ENCODE measurements at places on chromosomes 1 and 21.

GRCh38 chr1:49523764-49524163 lies 500.0 kb downstream of the AGBL4 start:
- no peak for DNase-seq

- DNase-seq, result no peak
Observed at GRCh38 chr1:3054474-3054873, 14.5 kb upstream of the PRDM16 start.

- no peak for DNase-seq
Observed at GRCh38 chr1:84267476-84267875, 34.0 kb upstream of the SAMD13 start.

DNA sequence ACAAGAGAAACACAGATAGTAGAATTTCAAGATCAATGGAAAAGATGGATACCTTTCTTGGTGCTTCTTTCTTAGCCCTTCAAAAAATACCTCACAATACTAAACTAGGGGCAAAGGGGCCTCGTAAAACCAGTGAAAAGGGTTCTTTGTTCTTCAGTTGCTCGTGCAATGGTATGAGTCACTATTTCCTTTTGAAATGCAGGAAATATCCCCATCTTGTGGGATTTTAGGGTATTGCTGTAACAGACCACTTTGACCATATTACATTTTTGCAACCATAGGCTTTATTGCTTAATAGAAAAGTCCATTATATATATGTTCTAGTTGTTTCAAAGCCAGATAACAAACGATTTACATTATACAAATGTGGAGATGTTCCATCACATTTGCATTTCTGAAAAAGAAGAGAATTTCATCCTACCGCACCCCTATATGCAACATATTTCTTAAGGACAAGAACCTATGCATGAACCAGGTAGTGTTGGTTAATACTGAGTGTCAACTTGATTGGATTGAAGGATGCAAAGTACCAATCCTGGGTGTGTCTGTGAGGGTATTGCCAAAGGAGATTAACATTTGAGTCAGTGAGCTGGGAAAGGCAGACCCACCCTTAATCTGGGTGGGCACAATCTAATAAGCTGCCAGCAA lies 88.6 kb upstream of the PKN2 start:
- peak; percentile 44 for DNase-seq

GRCh38 chr21:28516991-28517592 lies 475.6 kb downstream of the LTN1 start:
- peak; percentile 68 for DNase-seq

DNA sequence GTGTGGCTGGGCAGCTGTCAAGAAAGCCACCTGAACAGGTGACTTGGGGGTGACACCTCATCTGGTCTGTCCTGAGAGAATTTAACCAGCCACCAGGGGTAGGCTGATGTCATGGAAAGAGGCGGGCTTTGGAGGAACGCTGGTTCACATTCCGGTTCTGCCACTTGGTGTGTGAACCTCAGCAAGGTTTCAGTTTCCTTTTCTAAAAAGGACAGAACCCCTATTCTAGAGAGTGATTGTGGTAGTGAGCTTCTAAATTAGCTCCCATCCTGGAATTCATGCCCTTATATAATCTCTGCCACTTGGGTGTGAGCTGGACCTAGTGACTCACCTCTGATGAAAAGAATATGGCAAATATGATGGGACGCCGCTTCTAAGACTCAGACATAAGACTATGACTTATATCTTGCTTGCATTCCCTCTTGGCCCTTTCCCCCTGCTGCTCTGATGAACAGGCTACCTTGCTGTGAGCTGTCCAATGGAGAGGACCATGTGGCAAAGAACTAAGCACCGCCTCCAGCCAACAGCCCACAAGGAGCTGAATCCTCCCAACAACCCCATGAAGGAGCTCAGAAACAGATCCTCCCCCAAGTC lies 332.1 kb downstream of the RRAGC start:
- DNase-seq, result peak; percentile 50

DNA sequence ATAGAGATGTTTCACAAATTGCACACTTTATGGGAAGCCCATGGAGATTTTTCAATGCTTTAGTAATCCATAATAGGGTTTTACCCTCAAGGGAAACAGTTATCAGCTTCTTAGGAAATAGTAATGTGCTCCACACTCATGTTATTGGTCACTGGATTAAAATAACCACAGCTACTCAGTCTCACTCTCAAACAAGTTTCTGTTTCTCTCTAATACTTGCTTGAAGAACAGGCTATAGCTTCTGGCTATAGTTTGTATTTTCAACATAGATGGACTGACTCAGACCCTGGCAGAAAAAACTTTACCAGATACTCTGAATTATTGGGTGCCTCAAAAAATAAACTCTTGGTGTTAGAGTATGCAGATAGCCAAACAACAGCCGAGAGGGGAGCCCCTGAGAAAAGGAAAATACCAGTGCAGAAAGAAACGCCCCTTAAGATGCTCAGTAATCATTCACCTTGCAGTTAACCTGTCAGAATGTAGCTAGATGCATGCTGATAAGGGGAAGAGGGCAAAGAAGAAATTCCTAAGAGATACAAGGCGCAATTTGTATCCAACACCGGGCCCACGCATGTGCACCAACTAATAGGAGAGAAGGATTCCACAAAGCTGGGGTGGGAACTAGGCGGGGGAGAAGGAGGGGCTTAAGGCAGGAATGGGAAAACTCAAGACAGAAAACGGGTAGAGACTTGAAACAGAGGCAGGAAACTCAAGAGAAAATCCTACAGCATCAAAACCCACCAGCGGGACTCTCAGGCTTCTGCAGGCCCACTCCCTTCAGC lies 30.4 kb upstream of the PDE4B start:
- DNase-seq, result no peak

GRCh38 chr1:78060857-78061563 lies 15.2 kb downstream of the GIPC2 start:
- no peak for DNase-seq

- no peak for DNase-seq
Observed at GRCh38 chr1:214823311-214824117, 220.5 kb downstream of the CENPF start.

- no peak for DNase-seq
Observed at GRCh38 chr1:88961081-88961480, 31.3 kb downstream of the KYAT3 start.
